ENCODE measurements at places on chromosomes 7 and 10. TPM values are rescaled to one million over a fixed set of nuclear protein-coding genes. Genes with fewer than 3 reads are reported as not detected.

Gene NPFFR1
- under 0.01 TPM for total RNA-seq

Gene IFT22
- 20.0 TPM for total RNA-seq

Gene IL15RA
- total RNA-seq, result 1.00 TPM

Gene GRM3
- not detected for total RNA-seq

Gene SOSTDC1
- total RNA-seq, result not detected

Gene FAM25A
- total RNA-seq, result not detected

Gene CALCR
- 0.36 TPM for total RNA-seq
